ENCODE measurements at places on chromosomes 3 and 15.

DNA sequence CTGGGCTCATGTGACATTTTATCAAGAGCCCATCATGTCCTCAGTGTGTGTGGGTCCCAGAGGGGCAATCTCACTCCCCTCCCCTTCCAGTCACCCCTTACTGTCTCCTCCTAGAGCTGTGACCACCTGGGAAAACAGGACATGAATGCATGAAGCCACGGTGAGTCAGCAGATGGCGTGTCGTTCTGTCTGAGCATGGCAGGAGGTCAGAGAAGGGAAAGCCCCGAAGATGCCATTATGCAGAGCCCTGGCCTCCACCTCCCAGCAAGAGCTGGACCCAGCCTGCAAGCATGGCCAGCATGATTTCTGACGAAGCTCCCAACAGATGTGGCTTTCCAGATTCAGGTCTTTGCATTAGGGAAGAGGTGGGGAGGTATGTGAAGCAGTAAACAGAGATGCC, 118.5 kb downstream of the TLE3 start:
- DNase-seq = no peak

GRCh38 chr3:190224863-190225692, 97.2 kb downstream of the CLDN1 start:
- DNase-seq = peak; percentile 30

- DNase-seq = no peak
Measured at GRCh38 chr3:195147649-195148080, 123.3 kb downstream of the XXYLT1 start.

GRCh38 chr3:117756563-117756962, 1047.0 kb downstream of the TUSC7 start:
- DNase-seq = no peak

DNA sequence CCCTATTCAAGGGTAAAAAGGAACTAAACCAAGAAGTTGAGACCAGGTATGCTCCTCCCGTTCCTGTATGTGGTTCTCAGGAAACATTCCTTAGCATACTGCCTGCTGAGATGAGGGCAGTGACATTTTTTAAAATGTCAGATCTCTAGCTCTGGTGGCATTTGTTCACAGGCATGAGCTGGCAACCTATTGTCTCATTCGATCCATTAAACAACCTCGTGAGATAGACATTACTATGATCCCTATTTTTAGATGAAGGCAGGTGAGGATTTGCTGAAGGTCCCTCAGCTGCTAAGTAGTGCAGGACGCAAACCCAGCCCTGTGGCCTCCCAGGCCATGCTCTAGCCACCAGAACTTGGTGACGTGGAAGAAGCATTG, 74.9 kb downstream of the SIDT1 start:
- DNase-seq = no peak

DNA sequence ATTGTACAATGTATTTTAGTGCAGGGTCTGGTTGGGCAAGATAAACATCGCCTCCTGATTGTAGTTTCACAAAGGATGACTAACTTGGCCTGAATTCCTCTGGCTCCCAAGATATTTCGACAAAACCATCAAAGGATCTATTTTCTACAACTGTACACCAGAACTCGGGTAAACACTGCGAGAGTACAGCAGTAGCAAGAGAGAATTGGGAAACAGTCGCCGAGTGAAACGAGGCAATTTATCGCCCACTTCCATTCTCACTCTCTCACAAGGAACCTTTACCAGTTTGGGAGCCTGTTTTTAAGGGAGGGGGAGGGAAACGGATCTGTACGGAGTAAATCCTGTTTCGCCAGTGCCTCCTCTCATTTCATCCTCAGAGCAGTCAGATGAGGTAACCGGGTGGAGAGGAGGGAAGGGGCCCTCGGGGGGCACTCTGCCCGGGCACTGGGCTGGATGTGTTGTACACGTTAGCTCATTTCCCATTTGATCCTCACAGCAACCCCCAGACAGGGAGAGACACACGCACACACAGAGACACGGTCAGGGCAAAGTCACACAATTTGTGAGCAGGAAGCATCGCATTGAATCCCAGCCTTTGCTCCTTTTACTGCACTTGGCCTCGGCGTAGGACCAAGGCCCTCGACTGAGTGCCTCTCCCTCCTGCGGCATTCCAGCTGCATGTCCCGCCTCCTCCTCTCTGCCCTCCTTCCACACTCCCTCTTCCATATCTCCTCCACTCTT, 120.1 kb downstream of the LIPC start:
- no peak for DNase-seq

DNA sequence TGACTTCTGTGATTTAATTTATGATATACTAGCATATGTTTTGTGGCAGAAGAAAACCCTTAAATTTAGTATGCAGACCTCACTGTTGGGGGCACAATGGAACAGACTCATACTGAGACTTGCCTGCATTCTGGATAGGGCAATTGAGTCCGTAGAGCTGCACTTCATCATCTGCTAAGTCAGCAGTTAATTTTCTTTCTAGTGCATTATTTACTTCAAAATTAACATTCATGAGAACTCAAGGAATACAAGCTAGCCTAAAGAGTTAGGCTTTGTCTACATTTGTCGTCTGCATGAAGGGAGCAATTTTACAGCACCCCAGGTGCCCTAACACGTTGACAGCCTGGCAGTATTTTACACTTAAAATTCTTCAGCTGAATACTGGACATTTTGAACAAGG, 345.5 kb downstream of the CHL1 start:
- no peak for DNase-seq

GRCh38 chr3:135440746-135441145, 524.8 kb upstream of the PPP2R3A start:
- DNase-seq = no peak

DNA sequence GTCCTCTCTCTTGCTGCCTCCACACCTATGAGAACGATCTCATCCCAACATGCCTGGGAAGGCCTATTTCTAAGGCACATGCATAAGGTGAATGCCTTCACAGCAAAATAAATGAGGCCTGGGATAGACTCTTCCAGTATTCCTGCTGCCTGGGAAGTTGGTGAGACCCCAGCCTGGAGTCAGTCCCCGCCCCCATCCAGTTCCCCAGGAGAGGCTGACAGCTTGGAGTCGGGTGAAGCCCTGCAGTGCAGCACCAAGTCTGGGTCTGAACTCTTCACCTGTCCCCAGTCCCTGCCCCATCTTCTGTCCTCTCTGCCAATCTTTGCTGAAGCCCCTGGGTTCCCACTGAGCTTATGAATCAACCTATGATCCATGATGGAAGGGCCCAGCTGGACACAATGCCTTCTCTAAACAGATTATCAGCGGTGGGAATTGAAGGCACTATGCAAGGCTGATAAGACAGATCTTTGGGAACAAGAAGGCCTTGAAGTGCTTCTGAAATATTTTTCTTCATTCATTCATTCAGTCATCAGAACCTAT, 10.2 kb upstream of the APBA2 start:
- no peak for DNase-seq

- no peak for DNase-seq
Measured at GRCh38 chr3:51706788-51707731, at the start of gene GRM2. Gene GRM2 (plus strand): TSS chr3:51707068. CDS start chr3:51708984, 1,916 bp downstream.

DNA sequence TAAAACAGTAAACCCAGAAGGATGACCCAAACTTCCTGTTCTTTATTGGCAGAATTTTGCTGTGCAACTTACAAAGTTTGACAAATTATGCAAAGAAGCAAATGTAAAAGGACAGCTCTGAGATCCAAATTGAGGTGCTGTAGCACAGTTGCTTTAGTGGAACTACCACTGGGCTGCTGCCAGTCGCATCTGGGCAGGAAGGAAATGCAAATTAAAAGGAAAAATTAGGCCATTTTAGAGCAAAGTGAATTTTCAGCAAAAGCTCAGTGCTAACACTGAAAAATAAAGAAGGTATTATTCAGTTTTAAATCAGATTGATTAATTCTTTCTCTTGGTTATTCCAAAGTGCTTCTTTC, 104.5 kb downstream of the ZMAT3 start:
- no peak for DNase-seq

DNA sequence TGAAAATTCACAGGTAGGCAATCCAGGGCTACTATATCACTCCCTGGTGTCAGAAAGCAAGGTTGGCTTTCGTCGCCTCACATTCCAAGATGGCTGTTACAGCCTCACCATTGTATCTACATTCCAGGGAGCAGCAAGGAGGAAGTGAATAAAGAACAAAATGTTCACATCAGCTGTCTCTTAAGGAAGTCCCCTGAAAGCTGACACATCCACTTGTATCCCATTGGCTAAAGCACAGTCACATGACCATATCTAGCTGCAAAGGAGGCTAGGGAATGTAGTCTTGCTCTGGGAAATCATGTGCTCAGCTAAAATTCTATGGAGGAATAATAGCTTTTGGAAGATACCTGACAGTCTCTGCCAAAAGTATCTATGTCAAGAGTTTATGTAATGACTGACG, 12.8 kb upstream of the GATA2 start:
- DNase-seq = no peak

DNA sequence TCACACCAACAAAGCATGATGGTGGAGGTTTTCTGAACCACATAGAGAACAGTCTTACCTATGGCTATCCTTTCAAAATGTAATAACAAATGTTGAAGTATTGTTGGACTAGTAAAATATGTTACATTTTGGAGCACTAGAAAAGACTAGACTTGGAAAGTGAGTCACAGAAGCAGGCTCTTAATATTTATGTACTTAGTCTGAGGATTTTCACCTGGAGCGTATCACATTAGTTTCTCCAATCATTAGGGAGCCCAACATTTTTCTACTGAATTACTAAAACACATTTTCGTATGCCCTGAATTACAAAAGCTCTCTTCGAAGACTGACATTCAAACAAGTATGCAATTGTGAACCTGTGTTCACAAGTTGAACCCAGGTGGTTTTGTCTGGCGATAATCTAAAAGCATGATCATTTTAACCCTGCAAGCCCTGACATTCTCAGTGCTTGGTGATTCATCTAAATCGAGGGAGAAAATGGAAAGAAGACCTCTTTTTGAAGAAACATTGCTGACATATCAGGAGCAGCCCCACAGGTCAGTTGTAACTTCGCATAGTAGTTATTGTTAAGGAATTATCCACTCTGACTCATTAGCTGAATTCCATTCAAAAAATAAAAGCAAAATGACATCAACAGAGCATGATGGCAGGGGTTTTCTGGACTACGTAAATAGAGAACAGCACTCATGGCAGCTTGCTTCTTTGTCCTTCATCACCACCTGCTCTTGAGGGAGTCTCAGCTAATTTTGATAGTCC, 679.8 kb upstream of the NECTIN3 start:
- no peak for DNase-seq

DNA sequence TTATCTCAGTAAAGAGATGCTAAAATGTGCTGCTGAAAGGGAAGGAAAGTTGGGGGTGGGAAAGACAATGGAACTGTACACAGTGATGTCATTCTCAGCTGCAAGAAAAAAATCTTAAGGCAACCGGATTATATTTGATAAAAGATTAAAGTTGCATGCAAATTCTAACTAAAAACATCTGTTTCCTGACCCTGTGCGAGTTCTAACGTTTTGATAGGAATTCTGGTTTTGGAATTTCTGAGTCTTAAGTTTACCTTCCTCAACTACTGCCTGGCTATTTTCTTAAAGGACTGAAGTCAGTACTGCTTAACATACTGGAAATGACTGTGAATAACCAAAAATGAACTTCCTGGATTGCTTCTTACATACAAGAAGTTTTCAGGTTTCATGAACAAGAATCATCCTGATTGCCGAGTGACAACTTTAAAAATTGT, 115.5 kb downstream of the SLC25A26 start:
- no peak for DNase-seq

GRCh38 chr15:88664151-88664778, 25.4 kb downstream of the ISG20 start:
- peak; percentile 69 for DNase-seq

GRCh38 chr15:96349857-96350720, 19.6 kb downstream of the NR2F2 start:
- DNase-seq = no peak

DNA sequence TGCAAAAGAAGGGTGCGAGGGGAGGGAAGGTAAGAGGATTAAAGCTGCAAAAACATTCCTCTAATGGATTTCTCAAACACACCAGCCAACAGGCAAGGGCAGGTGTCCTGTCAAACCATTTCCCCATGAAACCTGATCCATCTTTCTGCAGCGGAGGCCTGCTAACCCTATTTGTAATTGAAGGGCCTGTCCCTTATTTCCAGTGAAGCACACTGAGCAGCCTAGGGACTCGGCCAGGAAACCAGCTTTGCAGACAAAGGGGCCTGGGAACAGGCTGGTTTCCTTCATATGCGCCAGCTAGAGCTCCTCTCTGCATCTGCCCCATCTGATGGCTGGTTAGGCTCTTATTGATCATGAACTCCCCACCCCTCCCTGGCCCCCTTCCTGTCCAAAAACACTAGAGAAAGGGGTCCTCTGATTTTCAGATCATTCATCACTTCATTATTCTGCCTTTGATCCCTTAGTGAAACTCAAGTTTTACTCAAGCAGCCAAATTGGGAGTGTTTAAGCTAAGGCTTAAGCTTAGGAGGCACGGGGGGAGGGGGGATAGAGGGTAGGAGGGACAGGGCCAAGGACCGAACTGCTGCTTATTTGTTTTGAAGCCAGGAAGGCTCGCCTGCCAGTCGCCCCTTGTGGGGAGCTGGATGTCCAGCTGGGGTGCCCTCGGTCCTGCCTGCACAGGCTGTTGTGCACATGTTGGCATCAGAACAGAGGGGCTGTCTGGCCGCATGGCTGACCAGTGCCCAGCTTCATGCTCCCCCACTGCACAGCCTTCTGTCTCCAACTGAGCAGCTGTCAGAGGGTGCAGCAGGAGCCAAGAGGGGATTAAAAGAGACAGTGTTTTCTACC, 53.1 kb downstream of the BOC start:
- no peak for DNase-seq

- no peak for DNase-seq
Measured at GRCh38 chr3:134007819-134008218, 21.9 kb downstream of the SLCO2A1 start.

GRCh38 chr15:64895285-64896065, 16.2 kb upstream of the ANKDD1A start:
- DNase-seq = peak; percentile 59

- DNase-seq = no peak
Measured at GRCh38 chr3:119084371-119085069, 49.9 kb upstream of the IGSF11 start.

DNA sequence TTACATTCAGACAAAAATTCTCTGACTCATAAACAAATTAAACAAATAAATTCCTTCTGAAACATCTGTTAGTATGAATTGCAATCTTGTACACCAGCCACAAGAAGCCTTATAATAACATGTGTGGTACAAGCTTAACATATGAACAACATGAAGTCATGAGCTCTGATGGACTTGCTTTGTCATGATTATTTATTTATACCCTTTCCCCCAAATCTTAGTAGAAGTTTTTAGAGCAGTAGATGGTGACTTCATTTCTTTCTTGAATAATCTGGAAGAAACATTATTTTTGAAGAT, 633.4 kb downstream of the EPHA3 start:
- no peak for DNase-seq

All from stimulated activated naive CD4-positive, alpha-beta T cell (primary cell).